Stimulated activated CD4-positive, alpha-beta T cell treated with anti-CD3 and anti-CD28 coated beads, Interleukin-4, amount 100 ng/mL, for 24 hours (primary cell): ENCODE measurements at places on chromosomes 7 and 10.

DNA sequence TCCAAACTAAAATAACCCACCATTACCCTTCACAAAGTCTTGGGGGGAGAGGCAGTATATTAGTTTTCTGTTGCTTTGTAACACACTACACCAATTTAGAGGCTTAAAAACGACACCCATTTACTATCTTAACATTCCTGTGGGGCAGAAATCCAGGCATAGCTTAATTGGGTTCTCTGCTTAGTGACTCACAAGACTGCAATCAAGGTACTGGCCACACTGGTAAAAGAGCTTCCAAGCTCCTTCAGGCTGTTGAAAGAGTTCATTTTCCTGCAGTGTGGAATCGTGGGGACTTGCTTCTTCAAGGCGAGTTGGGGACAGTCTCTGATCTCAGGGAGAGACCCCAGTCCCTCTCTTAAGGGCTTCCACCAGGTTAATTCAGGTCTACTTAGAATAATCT lies 139.1 kb downstream of the XPNPEP1 start:
- DNase-seq = no peak

DNA sequence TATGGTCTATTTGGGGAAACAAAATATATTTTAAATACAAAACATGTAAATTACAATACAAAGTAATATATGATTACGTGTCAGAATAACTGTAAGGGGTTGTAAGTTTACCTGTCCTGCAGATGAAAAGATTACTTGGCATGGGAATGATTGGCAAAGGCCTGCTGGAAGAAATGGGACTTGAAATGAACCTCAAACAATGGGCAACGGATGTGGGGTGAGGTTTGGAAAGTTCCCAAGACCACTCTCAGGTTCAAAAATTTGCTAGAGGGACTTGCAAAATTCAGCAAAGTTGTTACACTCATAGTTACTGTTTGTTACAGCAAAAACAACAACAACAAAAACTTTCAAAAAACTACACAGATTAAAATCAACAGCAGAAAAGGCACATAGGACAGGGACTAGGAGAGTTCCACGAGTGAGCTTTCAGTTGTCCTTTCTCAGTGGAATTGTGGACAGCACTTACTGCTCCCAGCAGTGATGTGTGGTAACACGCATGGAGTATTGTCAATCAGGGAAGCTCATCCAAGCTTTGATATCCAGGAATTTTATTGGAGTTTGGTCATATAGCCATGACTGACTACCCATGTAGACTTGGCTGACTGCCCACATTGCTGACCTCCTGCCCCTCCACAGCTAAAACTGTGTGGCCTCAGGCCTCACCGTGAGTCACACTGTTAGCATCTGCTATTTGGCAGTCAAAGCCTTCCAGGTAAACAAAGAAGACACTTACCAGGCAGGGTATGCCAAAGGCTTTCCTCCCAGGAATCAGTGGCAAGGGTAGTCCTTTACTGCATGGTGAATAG lies 43.8 kb downstream of the EXOC6 start:
- DNase-seq = no peak

GRCh38 chr10:58641708-58642107 lies 129.0 kb downstream of the BICC1 start:
- no peak for DNase-seq

DNA sequence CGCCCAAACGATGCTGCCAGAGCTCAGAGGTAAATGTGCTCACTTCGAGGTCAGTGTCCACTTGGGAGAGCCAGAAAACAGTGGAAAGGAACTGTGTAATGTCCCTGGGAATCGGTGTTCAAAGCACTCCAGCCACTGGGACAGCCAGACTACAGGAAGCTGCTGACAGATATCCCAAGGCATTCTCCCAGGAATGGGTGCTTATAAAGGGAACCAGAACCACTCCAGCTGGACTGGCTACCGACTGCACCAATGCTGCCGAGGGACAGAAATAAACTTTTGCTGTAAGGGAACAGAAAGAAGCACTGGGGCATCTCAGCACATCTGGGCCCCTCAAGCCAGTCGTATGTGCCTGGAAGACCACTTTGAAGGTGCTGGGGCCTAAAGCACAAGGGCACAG lies 76.7 kb downstream of the ATXN7L1 start:
- DNase-seq = no peak

- no peak for DNase-seq
Observed at GRCh38 chr10:124079864-124080263, 13.5 kb downstream of the CHST15 start.

- no peak for DNase-seq
Observed at GRCh38 chr7:143296686-143297085, 8.5 kb downstream of the CASP2 start.

GRCh38 chr10:129046962-129047361 lies 420.1 kb upstream of the MGMT start:
- no peak for DNase-seq

DNA sequence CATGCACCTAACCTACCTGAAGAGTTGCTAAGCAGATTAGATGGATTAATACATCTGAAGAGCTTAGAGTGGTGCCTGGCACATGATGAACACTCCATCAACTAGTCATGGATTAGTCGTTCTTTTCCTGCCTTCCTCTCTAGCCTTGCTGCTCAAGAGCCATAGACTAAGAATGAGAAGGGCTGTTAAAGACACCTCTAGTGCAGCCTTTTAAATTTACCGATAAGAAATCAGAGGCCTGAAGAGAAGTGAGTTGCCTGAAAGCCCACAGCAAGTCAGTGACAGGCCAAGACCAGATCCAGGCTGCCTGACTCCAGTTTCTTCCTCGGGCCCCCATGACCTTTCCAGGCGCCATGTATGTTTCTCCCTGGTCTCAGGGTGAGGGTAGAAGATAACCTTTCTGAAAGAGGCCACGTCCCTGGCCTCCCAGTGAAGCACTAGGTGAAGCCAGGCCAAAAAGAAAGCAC lies 6.5 kb downstream of the TSPAN15 start:
- no peak for DNase-seq

- no peak for DNase-seq
Observed at GRCh38 chr7:28580665-28581064, 168.3 kb downstream of the CREB5 start.

DNA sequence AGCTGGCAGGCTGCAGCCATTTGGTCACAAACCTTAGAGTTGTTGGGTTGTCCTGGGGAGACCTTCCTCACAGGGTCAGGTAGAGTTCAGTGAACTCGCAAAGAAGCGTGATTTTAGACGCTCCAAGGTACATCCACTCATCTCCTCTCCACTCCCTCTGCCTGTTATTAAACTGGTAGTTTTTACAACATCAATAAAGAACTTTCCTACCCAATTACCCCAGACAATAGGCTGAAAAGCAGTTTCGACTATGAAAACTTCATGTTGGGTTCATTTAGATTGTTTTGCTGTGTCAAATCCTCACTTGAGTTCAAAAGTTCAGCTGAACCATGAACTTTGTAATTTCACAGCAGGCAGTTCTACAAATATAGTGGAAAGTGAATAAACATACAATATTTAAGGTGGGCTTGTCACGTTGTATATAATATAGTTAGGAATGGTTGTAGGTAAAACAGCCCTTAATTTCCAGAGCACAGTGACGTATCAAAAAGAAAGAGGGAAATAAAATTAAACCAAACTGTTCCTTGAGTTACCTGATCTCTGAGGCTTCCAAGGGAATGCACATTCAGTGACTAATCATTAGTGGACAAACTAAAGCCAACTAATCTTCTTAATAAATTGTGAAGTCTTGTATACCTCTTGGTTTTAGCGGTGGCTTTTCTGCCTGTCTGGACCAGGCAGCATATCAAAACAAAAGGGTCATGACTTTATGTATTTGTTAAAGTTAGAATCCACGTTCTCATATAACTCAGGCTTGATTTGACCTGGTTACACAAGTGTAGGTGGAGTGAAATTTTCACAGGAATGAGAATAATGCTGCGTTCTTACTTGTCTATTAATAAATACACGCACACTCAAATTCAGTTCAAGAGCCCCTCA lies 100.5 kb downstream of the CYP26A1 start:
- no peak for DNase-seq

DNA sequence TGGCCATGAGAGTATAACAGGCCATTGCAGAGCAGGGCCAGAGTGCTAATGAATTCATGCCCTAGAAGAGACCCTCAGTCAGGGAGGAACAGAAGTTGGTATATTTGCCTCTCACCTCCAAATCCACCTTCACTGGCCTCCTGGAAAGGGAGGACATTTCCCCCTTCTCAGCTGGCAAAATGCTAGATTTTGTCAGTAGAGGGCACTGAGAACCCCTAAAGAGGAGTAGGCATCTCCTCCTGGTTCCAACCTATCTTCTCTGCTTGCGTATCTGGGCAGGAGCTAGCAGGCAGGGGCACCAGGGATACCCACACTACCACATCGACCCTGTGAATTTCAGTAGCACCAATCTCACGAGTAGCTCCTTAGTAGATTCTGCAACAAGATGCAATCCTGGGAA lies 79.8 kb upstream of the GHITM start:
- no peak for DNase-seq

GRCh38 chr10:86387178-86387794 lies 20.7 kb upstream of the GRID1 start:
- no peak for DNase-seq

DNA sequence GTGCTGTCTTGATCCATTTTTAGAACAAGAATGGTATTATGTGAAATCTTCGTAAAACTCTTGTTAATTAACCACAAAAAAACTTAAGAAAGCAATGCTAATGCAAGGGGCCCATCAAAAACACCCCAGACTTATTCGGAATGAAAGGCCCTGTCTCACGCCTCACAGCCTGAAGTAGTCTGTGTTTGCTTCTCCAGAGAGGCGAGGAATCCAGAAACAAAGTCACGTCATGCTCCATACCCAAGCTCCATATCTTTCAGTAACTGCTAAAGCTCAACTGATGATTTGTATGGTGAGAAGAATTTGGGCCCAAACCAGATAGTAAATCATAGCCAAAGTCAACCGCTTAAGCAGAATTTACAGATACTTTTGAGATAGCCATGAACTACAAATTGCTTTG lies 155.4 kb downstream of the ATE1 start:
- DNase-seq = no peak

DNA sequence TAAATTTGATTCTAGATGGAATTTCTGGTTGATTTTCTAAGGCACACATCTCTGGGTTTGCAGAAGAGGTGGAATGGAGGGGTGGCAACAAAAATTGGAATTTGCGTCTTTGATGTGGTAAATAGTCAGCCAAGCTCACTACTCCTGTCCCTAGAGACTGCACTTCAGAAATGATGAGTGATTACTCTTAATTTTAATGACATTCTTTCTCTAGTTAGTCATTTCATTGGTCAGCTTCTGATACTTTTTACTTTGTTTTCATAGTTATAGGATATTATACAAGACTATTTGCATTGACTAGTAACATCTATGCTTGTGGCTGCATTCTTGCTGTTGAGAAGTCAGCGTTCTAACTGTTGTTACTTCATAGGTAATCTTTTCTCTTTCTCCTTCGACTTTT lies 658.3 kb downstream of the SUGCT start:
- DNase-seq = no peak

GRCh38 chr10:96784253-96784652 lies 47.8 kb upstream of the LCOR start:
- no peak for DNase-seq

DNA sequence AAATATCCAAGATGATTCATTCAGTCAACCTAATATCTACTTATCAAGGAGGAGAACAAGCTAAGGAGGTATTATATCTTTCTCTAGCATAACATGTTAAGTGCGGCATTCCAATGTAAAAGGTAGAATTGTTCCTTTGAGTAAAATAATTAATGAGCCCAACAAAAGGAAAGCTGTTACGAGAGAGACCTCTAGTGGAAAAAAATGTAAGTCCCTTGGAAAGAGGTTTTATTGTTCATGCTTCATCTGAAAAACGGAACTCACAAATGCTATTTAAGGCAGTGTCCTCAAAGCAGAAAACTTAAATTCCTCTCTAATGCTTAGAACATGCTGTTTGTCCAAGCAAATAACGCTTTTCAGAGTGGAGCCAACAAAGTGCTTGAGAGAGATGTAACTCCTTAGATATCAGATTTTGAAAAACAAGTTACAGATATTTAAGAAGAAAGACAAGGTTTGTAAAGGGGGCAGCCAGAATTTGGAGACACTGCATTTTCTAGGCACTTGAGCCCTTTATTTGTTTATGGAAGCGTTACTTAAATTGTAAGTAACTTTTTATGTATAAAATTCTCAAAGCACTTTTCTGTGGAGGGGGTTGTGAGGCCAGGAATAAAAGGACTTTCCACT lies 119.9 kb downstream of the TFEC start:
- no peak for DNase-seq

DNA sequence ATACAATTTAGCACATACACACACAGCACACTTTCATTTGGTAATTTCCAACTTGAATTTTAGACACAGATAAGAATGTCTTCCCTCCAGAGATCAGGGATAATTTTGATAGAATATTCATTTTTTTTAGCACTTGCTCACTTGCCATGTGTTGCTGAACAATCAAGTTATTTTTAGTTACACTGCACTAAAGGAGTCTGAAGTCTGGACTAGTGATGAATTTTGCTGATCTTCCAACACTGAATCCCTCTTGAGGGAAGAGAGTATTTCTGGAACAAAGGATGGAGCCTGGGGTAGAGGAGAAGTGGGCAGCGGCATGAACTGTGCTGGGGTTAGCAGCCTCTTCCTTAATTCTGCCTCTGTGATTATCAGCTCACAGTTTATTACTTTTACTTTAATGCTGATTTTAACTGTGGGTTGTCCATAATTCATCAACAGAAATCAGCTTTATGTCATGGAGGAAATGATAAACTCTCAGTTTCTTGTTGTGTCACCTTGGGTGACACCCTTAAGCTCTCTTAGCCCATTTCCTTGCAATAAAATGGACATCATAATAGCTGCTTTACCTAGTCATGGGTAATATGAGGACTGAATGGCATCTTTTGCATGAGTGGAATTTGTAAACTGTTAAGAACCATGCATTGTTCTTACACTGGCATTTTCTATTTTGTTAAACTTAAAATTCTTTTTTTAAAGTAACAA lies 32.1 kb downstream of the SGPL1 start:
- DNase-seq = no peak

DNA sequence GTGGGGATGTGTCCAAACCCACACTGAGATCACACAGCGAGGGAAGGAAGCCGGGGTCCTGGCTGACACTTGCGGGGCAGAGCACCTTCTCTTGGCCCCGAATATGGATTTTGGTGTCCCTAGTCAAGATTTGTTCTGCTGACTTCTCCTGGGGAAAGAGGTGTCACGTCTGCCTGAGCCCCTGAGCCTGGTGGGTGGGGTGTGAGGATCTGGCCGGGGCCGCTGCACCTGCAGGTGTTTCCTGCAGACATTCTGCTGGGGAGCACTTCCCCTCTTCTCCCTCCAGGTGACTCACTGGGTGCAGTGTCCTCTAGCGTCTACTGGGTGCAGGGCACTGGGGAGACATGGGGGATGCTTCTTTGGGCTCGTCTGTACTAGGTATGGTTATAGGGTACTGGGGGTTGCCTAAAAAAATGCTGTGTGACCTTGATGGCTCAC lies 99.2 kb downstream of the GRK5 start:
- peak; percentile 71 for DNase-seq

- no peak for DNase-seq
Observed at GRCh38 chr7:53485354-53485753, 449.9 kb downstream of the POM121L12 start.
